ENCODE measurements at places on chromosomes 5 and 9. TPM values are rescaled to one million over a fixed set of nuclear protein-coding genes. Genes with fewer than 3 reads are reported as not detected.

The CXXC5 gene
- total RNA-seq: 77.5 TPM

The LECT2 gene
- total RNA-seq: not detected

The GZMA gene
- not detected for total RNA-seq

The GOLM1 gene
- 81.8 TPM for total RNA-seq

The PCDHB13 gene
- 2.9 TPM for total RNA-seq

The NFIB gene
- 12.5 TPM for total RNA-seq

The TOR4A gene
- total RNA-seq: 7.3 TPM

The PLPP7 gene
- total RNA-seq: 4.9 TPM

The LRRC70 gene
- 0.37 TPM for total RNA-seq

The SLC23A1 gene
- total RNA-seq: not detected

The OLFML2A gene
- 11.6 TPM for total RNA-seq

The SLC6A19 gene
- total RNA-seq: not detected

The NAIP gene
- 3.0 TPM for total RNA-seq

The LAMC3 gene
- total RNA-seq: 35.9 TPM

The TMED7 gene
- 86.5 TPM for total RNA-seq

The SLC34A3 gene
- 0.13 TPM for total RNA-seq

The RGS7BP gene
- 1.7 TPM for total RNA-seq

The UBTD2 gene
- 25.9 TPM for total RNA-seq

The NOXA1 gene
- 4.8 TPM for total RNA-seq

The TAL2 gene
- total RNA-seq: not detected

Measured in WTC11 (cell line).